ENCODE measurements at places on chromosomes 2 and 18.

GRCh38 chr2:113173542-113174375 is at the start of gene PSD4:
Gene PSD4 (plus strand): TSS chr2:113173971. CDS start chr2:113182457, 8,486 bp downstream.
- DNase-seq = peak; percentile 63

DNA sequence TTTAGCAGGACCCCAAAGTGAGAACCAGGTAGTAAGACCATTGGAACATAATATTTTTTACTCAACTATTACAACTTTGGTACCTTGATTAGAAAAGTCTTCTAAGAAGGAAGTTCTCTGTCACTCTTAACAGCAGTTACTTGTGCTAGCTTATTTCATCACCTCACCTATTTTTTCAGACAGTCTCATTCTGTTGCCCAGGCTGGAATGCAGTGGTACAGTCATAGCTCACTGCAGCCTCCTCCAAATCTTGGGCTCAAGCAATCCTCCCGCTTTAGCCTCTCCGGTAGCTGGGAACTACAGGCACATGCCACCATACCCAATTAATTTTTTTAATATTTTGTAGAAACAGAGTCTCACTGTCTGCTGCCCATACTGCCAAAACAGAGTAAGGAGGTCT is 18.0 kb downstream of the ARPC2 start:
- no peak for DNase-seq

- DNase-seq = no peak
These were observed 9.0 kb upstream of the MATN3 start for GRCh38 chr2:20021405-20022009.

DNA sequence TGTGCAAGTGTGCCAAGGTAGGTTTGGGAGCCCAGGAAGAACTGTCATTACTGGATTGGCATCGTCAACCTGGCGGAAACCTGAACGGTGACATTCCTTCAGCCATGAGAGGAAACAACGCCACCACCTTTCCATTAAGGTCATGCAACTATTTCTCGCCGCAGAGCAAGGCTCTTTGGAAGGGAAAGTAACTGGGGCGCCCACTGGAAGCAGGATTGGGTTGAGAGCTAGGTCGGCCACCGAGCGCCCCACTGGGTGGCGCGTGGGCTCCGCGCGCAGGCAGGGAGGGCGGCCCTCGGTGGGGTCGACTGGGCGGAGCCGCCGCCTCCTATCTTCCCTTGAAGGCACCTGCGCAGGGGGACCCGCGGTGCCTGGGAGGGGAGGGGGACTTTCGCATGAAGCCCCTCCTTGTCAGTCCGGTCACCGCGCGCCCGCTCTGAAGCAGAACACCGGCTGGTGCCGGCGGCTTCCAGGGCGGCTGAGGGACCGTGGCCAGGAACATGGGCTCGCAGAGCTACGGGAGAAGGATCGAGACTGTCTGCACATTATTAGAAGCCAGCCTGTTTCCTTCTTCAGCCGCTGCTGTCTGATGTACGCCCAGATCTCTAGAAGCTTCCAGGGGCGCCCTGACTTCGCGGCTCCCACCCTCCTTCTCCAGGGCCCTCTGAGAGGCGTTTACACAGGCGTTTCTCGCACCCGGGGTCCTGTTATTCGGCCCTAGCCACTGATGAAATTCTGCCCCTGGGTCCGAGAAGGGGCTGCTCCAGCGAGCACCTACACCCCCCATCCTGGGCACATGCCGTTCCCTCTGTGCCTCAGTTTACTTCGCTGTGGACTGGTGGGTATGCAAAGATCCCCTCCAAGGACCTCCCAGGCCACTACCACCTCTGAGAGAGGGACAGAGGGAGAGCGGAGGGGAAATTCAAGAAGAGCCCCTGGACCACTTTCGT is 27.3 kb upstream of the MAL start:
- DNase-seq = no peak

DNA sequence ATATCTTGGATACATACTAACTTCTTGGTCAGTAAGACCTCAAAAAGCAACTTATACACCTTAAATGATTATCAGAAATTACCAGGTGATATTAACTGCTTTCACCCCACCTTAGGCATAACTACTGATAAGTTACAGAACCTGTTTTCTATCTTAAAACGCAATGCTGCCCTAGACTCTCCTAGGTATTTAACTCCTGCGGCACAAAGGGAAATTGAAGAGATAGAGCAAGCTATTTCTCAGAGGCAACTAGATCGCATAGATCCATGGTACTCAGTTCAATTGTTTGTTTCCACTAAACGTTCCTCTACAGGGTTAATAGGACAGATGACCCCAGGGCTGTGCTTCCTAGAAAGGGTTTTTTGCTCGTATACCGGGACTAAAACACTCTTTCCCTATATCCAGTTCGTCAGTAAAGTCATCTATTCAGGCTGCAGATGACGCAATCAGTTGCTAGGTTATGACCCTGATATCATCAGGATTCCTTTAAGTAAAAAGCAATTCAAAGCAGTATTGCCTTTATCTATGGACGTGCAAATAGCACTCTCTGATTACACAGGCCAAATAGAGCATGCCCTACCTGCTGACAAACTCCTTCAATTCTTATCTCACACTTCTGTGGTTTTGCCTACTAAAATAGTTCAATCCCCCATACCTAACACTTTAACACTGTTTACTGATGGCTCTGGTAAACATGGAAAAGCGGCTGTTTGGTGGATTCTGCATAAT is 62.3 kb upstream of the MYO3B start:
- DNase-seq = no peak

DNA sequence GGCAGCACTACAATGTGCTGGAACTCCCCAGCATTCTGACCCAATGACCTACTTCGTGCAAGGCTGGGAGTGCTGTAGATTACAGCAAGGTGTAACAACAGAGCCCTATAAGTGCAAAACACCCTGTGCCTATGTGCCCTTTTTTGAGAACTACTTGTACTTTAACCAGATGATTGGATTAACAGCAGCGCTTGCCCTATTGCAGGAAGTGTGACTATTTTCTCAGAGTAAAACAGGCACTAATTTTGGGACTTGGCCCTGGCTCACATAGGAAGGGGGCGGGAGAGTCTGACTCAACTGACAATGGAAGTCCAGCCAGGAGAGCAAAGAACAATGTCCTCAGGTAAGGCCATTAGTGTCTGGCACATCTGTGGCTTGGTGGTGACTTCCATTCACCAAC is 35.6 kb upstream of the RNF125 start:
- no peak for DNase-seq

GRCh38 chr2:20649976-20650375 is 922 bp downstream of the HS1BP3 start:
- DNase-seq = no peak

- no peak for DNase-seq
These were observed 165.8 kb downstream of the FBXO15 start for GRCh38 chr18:73981796-73982195.

DNA sequence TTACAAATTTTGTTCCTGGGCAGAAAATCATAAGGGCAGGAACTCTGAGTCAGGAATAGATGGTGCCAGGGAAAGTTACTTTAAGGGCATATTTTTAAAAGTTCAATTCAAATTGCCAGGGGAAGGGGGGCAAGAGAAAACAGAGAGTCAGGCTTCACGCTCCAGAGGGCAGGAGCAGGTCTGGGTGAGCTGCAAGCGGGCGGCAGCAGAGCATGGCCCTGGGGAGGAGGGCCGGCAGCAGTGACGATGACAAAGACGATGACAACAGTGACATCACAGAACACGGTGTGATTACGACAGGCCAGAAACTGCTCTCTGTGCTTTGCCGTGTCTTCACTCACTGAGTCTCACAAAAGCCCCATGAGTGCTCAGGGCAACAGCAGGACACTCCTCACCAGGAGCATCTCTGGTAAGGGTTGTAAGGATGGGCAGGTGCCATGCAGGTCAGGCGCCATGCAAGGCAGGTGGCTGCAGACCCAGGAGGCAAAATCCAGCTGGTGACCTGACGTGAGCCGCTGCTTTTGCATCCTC is 23.3 kb downstream of the CHST10 start:
- no peak for DNase-seq

- peak; percentile 45 for DNase-seq
These were observed 113.6 kb downstream of the MRO start for GRCh38 chr18:50706199-50706598.

GRCh38 chr18:58537272-58538038 is 91.4 kb downstream of the ALPK2 start:
- no peak for DNase-seq

DNA sequence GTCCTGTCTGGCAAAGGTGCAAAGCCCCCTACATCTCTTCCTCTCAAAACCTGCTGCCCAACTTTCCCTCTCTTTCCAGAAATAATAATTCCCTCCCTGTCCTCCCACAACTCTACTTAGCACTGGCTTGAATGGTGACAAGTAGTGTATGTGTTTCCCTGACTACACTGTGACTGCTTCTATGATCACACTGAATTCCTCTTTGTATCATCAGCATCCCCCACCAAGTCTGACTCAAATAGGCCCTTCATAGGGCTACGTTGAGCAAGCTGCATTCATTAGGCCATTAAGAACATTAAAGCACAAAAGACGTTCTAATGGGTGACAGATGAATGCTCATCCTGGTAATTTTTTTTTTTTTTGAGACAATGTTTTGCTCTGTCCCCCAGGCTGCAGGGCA is 13.7 kb upstream of the ST3GAL5 start:
- DNase-seq = no peak

- DNase-seq = no peak
These were observed 110.8 kb upstream of the CDC42EP3 start for GRCh38 chr2:37782155-37782673.

GRCh38 chr2:232815569-232815968 is 39.2 kb upstream of the KCNJ13 start:
- DNase-seq = no peak

- DNase-seq = no peak
These were observed 166.7 kb upstream of the ZNF521 start for GRCh38 chr18:25518716-25519053.

GRCh38 chr2:42256505-42256904 is 87.4 kb downstream of the EML4 start:
- no peak for DNase-seq
